Suprapubic skin (tissue), 4 donors: ENCODE measurements at places on chromosomes 12 and 14.

DNA sequence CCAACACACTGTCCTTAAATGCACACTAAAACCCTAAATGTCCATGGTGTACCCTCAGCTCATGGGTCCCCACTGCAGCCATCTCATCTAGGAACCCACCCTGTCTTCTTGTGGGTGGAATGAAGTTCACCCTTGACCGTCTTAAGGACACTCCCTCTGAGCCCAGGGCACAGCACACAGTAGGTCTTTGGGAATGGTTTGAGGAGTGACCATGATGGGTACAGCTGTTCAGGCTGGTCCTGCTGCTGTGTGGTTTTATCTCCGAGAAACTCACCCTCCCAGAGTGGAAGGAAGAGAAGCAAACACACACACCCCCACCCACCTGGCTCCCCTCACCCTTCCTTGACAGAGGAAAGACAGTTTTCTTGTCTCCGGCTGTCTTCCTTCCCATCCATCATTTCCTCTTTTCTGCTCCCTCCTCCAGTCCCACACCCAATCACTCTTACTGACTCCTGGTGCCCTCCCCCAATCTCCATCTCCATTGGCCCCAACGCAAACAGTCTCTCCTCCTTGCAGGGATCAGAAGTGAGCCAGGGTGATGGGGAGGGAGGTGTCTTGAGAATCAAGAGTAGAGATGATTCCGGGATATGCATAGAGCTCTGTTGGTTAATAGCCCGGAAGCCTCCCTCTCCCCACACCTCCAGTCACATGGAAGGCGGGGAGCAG is 105.9 kb upstream of the LHX5 start:
- no peak for DNase-seq

DNA sequence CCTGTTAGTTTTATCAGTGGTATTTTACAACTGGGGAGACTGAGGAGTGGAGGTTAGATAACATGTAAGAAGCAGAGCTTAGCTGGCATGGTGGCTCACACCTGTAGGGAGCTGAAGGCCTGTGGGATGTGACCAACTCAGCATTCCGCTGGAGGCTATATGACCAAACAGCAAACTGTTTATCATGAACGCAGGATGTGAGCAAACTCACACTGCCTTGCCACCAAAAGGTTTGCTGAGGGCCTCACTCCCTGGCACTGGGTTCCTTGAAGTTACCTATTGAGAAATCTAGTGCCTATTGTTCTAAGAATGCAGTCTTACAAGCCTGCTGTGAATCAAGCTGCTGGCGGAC is 23.4 kb downstream of the JKAMP start:
- no peak for DNase-seq

- no peak for DNase-seq
These were observed 45.1 kb downstream of the AREL1 start for GRCh38 chr14:74667758-74668157.

- DNase-seq = no peak
These were observed 34.0 kb downstream of the USP44 start for GRCh38 chr12:95517246-95517645.

- DNase-seq = no peak
These were observed 203.6 kb downstream of the DPF3 start for GRCh38 chr14:72690324-72690723.

- no peak for DNase-seq
These were observed 134.7 kb upstream of the SCAF11 start for GRCh38 chr12:46124848-46125619.

- no peak for DNase-seq
These were observed 233.7 kb downstream of the MON2 start for GRCh38 chr12:62700091-62700880.

GRCh38 chr12:56190695-56191155 is 1.4 kb upstream of the SMARCC2 start:
- DNase-seq = no peak

DNA sequence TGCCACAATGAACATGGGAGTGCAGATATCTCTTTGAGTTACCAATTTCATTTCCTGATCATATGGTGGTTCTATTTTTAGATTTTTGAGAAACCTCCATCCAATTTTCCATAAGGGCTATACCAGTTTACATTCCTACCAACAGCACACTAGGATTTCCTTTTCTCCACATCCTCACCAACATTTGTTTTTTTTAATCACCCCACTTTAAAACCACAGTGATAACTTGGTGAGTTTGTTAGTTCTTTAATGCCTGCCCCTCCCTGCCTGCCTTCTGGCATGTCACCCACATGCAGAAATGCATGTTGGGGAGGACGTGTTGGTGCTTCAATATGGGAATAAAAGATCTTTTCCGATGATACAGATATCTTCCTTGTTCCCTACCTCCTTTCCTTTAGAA is 167.9 kb downstream of the CAND1 start:
- no peak for DNase-seq

GRCh38 chr12:29463198-29463597 is 34.3 kb downstream of the OVCH1 start:
- no peak for DNase-seq

GRCh38 chr12:57479376-57480115 is at the start of gene ARHGAP9:
Gene ARHGAP9 (minus strand): TSS chr12:57479866. CDS start chr12:57479406, 460 bp downstream.
- no peak for DNase-seq

DNA sequence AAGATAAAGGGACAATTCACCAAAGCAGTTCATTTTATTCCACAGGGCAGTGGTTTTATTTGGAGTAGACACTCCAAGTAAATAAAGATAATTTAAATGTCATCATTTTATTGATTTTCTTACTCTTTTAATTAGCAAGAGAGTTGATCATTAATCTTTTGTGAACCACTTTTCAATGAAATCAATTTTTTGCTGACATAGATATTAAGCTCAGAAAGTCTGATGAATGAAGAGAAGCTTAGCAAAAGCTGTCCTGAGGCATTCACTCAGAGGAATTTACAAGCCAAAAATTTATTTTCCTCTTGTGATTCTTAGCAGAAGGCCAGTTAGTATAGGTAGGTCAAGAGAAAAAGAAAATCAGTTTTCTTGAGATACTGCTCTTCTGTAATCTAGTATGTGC is 618.0 kb downstream of the CCER1 start:
- no peak for DNase-seq

- DNase-seq = no peak
These were observed 40.9 kb downstream of the CDK17 start for GRCh38 chr12:96359328-96359727.

GRCh38 chr12:103548622-103549601 is 38.2 kb upstream of the STAB2 start:
- peak; percentile 70 for DNase-seq

DNA sequence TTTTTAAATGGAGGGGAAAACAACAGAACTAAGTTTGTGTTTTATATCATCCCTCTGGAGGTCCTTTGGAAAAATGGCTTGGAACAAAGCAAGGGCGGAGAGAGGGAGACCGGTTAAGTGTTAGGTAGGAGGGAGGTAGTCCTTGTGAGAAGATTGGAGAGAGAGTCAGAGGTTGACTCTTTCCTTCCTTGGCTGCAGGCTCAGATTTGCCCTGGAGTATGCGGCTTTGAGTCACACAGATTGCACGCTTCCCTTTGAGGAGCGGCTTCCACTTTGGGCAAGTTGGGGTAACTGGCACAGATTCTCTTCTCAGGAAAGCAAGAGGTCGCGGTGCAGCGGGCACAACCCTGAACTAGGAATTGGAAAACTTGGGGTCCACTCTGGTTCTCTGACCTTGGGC is 9.9 kb downstream of the SOCS2 start:
- DNase-seq = no peak

DNA sequence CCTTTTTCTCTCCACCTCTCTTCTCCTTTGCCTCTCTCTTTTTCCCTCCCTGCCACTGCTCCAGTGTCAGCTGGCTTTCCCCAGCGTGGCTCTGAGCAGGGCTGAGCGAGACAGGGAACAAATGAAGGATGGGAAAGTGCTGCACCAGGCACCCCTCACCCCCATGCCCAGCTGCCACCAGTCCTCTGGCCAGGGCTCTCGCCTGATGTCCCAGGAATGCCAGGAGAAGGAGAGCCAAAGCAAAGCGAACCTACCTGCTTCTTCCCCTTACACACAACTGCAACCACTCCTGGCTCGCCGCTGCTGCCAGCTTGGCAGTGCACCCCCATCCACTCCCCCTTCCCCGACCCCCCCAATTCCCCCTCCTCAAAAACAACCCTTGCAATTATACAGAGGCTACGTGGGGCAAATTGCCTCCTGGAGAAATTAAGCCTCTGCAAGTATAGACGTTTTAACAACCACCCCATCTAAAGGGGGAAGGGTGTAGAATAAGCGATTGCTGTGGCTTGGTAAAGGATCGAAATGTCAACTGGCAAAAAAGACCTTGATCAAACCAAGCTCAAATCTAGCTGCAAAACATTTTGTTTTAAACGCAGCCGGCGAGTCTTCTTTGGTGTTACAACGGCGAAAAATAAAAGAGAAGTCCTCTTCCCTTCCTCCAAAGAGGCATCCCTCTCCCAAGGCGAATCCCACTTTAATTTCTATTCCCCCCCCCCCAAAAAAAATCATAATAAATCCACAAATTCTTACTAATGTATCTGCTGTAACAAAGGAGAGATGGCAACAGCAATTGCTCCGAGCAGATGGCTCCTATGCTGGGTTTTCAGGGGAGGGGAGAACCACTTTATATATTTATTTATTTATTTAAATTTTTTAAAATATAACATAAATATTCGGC is 2.9 kb downstream of the BCL11B start:
- DNase-seq = peak; percentile 56

DNA sequence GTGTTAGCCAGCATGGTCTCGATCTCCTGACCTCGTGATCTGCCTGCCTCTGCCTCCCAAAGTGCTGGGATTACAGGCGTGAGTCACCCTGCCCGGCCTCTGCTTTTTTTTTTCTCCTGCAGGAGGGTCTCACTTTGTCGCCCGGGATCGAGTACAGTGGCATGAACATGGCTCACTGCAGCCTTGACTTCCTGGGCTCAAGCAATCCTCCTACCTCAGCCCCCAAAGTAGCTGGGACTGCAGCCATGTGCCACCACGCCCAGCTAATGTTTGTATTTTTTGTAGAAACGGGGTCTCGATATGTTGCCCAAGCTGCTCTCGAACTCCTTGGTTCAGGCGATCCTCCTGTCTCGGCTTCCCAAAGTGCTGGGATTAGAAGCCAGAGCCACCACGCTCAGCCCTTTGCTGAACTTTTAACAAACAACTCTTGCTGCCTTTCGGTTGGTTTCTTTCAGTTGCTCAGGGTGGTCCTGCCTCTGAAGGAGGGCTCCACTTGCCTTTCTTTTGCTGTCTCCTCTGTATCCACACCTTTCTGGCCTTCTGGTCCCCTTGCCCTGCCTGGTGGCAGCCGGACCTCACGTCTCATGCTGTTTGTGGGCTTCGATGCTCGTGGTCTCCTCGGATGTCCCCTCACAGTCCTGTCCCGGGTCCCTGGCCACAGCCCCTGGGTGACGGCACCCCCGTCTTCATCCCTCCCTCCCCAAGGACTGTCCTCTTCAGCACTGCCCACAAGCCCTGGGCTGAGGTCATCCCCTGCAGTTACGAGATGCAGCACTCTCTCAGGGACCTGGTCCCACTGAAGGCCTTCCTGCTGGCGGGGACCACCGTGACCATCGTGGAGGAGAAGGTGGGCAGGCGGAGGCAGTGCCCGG is 3.8 kb upstream of the B3GNT4 start:
- no peak for DNase-seq

DNA sequence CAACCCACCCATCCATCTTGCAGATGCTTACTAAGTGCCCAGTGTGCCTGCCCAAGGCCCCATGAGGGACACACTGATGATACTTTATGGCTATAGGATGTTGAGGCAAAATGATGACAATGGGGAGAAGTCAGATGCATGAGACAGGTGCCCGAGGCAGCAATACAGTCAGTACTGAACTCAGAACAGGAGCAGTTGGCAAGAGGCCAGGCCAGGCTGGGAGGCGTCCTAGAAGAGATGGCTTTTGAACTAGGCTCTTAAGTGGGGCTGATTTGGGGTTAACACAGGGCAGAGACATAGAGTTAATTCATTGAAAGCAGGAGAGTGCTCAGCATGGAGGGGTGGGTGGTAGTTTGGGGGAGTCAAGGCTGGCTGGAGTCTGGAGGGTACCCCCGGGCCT is 15.6 kb downstream of the PLBD2 start:
- DNase-seq = no peak

GRCh38 chr14:102949062-102949800 is 26.8 kb downstream of the AMN start:
- no peak for DNase-seq

DNA sequence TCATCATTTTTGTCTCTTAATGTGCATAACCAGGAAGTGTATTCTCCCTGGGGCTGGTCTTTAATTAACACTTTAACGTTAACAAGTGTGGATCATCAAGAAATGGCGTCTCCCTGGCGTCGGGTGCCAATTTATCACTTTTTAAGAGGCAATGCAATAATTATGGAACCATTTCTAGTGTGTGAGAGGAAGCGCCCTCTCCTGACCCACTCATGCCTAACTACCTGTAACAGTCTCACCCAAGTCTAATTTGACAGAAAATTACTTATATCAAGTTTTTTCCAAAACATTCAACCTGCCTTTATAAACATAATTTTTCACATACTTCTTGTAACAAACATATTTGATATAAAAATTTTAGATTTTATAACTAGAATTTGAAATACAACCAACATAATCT is 905.3 kb upstream of the MDGA2 start:
- DNase-seq = no peak

DNA sequence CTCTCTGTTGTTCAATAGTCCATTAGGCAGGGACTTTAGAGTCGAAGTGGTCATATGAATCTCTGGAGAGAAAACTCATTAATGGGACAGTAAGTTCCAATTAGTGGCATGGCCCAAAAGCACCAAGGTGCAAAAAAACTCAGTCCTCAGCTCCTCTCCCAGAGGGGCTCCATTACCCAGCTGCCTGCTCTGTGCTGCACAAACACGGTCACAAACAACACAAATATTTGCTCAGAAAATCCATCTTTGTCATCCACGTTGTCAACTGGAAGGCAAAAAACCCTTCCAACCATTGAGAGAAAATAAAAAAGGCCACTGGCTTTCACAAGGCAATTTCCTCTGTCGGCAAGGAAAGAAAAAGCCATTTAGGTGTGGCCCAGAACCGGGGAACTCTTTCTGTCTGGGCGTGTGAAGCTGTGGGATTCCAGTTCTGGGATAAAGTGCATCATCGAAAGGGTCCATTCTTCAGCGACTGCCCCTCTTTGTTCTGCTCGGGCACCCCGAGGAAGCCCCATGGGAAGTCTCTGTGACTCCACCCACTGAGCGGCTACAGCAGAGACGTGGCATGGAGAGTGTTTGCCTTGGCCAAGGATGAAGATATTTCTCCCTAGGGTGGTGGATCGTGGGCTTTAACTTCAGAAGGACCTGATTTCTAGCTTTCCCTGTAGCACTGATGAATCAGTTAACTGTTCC is 137.6 kb downstream of the VRK1 start:
- DNase-seq = no peak

GRCh38 chr12:117120787-117121186 is 21.6 kb upstream of the TESC start:
- DNase-seq = no peak

- no peak for DNase-seq
These were observed 38.3 kb downstream of the FSCB start for GRCh38 chr14:44468771-44469170.

GRCh38 chr12:56223571-56224101 is 506 bp upstream of the NABP2 start:
- no peak for DNase-seq

GRCh38 chr14:55074662-55075061 is 23.2 kb downstream of the MAPK1IP1L start:
- DNase-seq = no peak

GRCh38 chr14:92321701-92322100 is 1.3 kb upstream of the SLC24A4 start:
- DNase-seq = no peak

- no peak for DNase-seq
These were observed 75.9 kb upstream of the RERGL start for GRCh38 chr12:18165889-18166288.

GRCh38 chr14:71585361-71585760 is 346.9 kb upstream of the RGS6 start:
- DNase-seq = no peak

- DNase-seq = no peak
These were observed 145.8 kb downstream of the SLC38A6 start for GRCh38 chr14:61126603-61127498.
